ENCODE measurements at places on chromosomes 12 and 14.
A peak's percentile ranks its signal among the peaks of the same experiment; 100 is the strongest.

DNA sequence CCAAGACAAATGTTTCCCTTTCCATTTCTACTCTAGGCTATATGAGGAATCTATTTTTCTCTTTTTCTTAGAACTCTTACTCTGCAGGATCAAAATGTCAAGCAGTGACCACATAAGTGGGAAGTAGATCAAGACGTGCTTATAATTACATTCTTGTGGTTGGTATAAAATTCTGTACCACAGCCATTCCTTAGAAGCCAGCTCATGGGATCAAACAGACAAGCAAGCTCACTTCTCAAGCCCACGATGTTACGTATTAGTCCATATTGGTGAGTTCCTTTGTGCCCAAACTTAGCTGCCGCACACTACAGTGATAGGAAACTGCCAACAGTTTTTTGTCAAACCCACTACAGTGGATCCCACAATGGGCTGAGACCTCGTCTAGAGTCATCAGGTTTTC lies 53.4 kb downstream of the IFNG start:
- DNase-seq = no peak

GRCh38 chr12:116863275-116863767 lies 17.9 kb downstream of the HRK start:
- DNase-seq = no peak

GRCh38 chr12:28987538-28988324 lies 161.3 kb upstream of the FAR2 start:
- no peak for DNase-seq

DNA sequence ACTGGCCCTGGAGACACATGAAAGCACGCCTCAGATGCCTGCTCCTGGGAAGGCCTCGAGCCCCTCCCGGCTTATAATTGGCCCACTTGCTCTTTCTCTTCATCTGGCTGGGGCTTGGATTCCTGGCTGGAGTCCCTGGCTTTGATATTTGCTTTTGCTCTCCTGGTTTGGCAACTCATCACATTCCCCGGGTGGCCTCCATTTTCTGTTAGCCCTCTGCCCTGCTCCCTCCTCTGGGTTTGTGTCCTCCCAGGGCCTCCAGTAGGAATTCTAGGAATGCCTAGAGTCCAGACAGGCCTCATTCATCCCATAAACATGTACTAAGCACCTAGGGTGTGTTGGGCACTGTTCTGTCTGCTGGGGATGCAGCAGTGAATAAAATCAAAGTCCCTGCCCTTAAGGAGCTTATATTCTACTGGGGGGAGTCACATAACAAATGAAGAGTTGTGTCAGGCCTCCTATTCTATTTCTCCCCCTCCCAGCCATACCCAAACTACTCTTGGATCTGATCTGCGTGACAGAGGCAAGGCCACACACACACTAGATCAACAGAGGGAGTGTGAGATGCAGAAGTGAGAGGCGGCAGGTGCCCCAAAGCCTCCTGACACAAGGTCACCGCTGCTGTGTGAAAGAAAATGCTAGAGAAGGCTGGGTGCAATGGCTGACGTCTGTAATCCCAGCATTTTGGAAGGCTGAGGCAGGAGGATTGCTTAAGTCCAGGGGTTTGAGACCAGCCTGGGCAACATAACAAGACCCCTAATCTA lies 21.3 kb upstream of the TSPAN9 start:
- DNase-seq = no peak

DNA sequence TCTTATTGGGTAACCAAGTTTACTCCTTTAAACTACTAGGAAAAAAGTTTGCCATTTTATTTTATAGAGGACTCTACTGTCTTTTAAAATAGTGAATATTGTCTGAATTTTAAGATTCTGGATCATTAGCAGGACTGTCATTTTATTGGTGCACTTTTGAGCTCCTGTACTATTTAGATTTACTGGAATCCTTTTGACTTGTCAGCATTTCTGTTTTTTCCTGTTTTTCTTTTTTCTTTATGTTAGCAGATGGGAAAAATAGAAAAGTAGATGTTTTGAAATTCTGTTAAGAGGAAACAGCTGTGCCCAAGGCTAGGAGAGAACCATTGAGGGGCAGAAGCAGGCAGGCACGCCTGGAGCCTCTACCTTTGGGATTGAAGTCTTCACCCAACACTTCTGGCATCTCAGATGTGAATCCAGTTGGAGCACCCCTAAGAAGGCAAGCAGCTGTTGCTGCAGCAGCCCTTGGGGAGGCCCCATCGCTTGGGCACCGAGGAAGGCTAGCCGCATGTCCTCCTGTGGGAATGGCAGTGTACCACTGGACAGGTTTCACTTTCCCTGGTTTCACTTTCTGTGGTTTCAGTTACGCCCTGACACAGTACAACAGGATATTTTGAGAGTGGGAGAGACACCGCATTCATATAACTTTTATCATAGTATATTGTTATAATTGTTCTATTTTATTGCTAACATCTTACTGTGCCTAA lies 11.5 kb downstream of the RIMKLB start:
- DNase-seq = no peak

DNA sequence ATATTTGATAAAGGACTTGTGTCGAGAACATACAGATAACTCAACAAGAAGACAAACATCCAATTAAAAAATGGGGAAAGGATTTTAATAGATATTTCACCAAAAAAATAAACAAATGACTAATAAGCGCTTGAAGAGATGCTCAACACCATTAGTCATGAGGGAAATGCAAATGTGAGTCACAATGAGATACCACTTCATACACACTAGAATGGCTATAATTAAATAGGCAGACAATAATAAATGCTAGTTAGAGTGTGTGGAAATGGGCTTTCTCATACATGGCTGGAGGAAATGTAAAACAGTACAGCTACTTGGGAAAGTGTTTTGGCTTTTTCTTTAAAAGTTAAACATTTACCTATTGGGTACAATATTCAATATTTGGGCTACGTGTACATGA lies 34.8 kb downstream of the DLK1 start:
- DNase-seq = no peak

DNA sequence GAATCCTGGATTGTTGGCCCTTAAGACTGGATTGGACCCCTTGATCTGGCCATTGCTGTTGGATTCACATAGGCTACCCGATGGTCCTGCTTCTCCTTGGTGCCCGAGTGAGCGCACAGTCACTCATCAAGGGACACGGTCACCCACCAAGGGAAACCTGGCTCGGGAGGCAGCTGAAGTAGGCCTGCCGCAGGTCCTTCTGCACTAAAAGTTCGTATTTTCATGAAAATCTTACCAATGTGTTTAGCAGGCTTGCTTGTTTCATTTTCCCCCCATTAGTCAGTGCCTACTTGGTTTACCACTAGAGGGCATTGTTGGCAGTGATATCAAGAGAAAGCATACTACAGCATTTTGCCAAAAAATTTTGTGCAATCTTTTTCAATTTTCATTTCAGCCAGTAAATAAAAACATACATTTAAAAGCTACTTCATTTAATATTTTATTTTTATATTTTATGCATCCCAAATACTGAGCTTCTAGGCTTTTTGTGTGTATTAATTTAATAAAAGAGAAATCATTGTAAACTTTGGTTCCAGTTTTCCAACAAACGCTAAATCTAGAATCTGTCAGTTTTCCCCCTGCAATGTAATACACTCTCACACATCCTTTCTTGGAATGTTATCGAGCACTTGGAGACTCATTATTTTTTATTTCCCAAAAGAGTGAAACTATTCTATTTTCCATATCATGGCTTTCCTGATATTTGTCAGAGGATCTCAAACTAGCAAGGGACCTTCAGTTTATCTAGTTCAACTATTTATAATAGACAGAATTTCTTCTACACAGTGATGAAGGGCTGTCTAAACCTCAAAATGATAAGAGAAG lies 116.7 kb downstream of the LMNTD1 start:
- peak; percentile 19 for DNase-seq

GRCh38 chr14:53151523-53152183 lies 1.5 kb downstream of the DDHD1 start:
- peak; percentile 78 for DNase-seq

- no peak for DNase-seq
Observed at GRCh38 chr12:100733817-100734593, 60.6 kb upstream of the ANO4 start.

DNA sequence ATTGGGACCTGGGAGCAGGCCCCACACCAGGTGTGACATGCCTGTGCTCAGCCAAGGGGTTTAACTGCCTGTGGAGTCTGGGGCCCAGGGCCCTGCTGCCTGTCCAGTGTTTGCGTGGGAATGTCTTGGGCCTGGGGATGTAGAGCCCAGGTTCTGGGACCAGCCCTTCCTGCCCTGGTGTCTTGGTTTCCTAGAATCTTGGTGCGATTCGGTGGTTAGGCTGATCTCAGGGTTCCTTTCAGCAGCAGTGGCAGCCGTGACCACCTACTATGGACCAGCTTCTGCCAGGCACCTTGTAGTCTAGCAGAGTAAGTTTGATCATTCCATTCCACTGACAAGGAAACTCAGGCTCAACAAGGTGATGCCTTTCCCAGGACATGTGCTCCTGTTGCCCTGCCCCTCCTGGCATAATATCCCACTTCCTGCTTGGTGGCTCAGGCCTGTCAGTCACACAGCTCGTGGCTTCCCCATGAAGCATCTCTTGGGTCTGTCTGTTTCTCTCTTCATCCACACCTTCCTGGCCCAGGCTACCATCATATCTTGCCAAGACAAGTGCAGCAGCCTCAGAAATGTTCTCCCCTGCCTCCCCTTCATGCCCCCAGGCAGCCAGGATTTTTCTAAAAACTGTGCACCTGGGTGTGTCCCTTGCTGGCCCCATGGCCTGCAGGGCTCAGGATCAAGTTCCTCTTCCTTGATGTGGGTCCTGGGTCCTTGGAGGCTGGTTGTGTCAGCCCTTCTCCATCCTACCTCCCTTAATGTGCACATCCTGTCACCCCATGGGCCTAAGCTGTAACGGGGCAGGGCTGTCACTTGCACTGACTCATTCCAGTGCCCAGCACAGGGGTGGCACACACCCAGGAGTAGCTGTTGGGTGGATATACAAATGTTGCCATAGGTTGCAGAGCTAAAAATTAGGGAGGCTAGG lies 101.6 kb downstream of the SLC25A47 start:
- no peak for DNase-seq

- DNase-seq = no peak
Observed at GRCh38 chr12:50187084-50187900, 20.1 kb upstream of the CERS5 start.
